Urinary bladder (tissue), 4 donors: ENCODE measurements at places on chromosomes 3 and 15. TPM values are rescaled to one million over a fixed set of nuclear protein-coding genes. Genes with fewer than 3 reads are reported as not detected.

NDUFB5 gene
- 190 TPM for total RNA-seq

NRROS gene
- total RNA-seq, result 4.1 TPM

QTRT2 gene
- 37.5 TPM for total RNA-seq

LRRN1 gene
- 18.2 TPM for total RNA-seq

ITIH3 gene
- 1.4 TPM for total RNA-seq

LHFPL4 gene
- total RNA-seq, result 0.58 TPM

- no peak for DNase-seq
Measured at GRCh38 chr15:29270976-29271375, 1.4 kb upstream of the NSMCE3 start.

GRCh38 chr3:95438274-95438673 lies 1375.4 kb downstream of the NSUN3 start:
- DNase-seq, result no peak

DNA sequence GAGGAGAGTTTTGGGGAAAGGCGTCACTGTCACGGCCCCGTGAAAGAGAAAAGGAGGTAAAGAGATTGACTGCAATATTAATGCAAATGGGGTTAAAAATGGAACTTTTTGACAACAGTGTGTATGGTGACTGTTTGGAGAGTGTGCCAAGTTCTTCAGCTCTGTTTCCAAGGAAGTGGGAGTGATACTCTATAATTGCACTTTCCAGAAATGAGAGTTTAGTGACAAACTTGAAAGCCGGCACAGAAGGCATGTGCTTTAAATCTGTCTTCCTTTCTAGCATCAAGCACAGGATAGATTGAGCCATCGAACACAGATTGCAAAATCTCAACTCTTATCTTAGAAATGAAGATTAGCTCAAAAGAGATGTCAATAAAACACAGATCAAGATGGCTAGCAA lies 51.9 kb upstream of the SNRPA1 start:
- no peak for DNase-seq

DNA sequence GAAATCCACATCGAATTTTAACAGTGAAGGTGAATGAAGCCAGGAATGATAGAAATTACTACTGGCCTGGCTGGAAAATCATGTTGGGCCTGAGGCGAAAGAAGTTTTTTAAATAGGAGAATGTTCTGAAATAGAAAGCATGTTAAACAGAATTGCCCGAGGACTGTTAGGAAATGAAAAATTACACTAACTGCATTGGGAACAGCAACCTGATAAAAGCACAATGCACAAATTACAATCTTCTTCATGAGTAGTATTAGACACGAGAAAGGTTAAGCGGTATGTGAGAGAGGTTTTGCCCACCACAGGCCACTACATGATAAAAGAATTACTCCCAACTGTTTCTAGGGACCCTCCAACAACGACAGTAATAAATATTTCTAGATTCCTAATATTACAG lies 18.9 kb downstream of the GBE1 start:
- DNase-seq, result no peak

- DNase-seq, result no peak
Measured at GRCh38 chr15:83283138-83283812, 1.2 kb downstream of the BNC1 start.
